Nephron progenitor cell (in vitro differentiated cells): ENCODE measurements at places on chromosomes 7 and 10.

GRCh38 chr7:66845379-66846095, 75.5 kb upstream of the TMEM248 start:
- no peak for DNase-seq

DNA sequence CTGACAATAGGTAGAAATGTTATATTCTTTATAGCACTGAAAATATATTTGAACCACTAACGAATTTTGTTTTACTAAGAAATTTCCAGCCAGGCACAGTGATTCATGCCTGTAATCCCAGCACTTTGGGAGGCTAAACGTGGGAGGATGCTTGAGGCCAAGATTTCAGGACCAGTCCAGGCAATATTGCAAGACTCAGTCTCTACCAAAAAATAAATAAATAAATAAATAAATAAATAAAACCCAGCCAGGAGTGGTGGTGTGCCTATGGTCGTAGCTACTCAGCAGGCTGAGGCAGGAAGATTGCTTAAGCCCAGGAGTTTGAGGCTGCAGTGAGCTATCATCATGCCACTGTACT, 39.8 kb downstream of the PIP4K2A start:
- no peak for DNase-seq

- peak; percentile 15 for DNase-seq
Observed at GRCh38 chr10:29239569-29240472, 49.0 kb upstream of the LYZL1 start.

GRCh38 chr10:46518028-46518725, 38.3 kb downstream of the GPRIN2 start:
- DNase-seq, result no peak

- no peak for DNase-seq
Observed at GRCh38 chr7:18520450-18521235, 25.1 kb downstream of the HDAC9 start.

DNA sequence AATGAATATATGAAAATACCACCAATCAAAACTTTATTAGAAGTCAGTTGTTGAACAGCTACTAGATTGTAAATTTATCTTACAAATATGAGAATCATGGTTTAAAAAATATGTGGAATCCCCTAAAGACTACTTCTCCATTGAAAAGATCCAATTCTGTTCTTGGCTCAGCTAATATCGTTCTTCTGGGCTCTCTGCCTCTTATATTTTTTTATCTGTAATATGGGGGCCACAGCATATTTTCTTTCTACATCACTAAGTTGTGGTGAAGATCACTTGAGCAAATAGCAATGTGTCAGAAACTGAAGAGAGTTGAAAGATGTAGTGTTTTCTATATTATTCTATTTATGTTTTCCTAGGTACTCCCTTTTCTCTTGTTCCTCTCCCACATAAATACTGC, 198.1 kb downstream of the FZD1 start:
- DNase-seq, result no peak

GRCh38 chr10:17428351-17429097, 25.9 kb downstream of the ST8SIA6 start:
- DNase-seq, result peak; percentile 14
